ENCODE measurements at places on chromosomes 7 and 10.
A peak's percentile ranks its signal among the peaks of the same experiment; 100 is the strongest.

DNA sequence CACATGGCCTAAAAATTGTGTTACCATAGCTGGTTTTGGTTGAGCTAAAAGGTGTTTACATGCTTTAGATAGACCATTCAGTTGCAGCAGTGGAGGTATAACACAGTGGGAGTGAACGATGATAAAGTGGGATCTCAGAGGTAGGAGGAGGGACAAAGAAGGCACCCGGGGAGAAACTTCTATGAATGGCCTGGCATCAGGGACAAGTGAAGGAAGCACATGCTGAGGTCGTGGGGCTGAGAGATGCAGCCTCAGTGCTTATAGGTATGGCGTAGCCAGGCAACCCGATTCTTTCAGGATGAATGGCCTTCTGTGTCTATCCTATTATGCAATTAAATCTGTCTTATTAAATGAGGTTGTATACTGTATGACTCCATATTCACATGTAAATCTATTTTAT is 3.9 kb upstream of the CDK6 start:
- DNase-seq, result no peak

GRCh38 chr10:32600317-32600716 is 154.4 kb downstream of the CCDC7 start:
- no peak for DNase-seq

- DNase-seq, result no peak
Measured at GRCh38 chr7:45239486-45239885, 81.9 kb downstream of the RAMP3 start.

- DNase-seq, result no peak
Measured at GRCh38 chr7:15889507-15889906, 203.0 kb upstream of the MEOX2 start.

DNA sequence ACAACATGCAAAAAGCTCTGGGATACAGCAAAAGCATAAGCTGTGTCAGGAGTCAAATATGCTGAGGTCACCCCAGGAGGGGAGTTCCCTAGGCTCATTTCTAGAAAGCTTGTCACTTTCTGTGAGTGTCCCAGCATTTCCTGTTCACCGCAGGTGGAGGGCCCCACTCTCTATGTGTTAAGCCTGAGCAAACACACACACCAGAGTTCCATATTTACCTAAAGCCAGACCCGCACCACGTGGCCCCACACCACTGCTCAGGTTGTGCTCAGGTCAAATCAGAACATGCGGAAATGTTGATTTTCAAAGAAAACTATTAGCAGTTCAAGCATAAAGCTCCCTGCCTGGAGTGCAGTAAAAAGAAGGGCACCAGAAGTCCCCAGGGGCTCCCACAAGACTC is 259.6 kb upstream of the PPP2R2D start:
- DNase-seq, result no peak

DNA sequence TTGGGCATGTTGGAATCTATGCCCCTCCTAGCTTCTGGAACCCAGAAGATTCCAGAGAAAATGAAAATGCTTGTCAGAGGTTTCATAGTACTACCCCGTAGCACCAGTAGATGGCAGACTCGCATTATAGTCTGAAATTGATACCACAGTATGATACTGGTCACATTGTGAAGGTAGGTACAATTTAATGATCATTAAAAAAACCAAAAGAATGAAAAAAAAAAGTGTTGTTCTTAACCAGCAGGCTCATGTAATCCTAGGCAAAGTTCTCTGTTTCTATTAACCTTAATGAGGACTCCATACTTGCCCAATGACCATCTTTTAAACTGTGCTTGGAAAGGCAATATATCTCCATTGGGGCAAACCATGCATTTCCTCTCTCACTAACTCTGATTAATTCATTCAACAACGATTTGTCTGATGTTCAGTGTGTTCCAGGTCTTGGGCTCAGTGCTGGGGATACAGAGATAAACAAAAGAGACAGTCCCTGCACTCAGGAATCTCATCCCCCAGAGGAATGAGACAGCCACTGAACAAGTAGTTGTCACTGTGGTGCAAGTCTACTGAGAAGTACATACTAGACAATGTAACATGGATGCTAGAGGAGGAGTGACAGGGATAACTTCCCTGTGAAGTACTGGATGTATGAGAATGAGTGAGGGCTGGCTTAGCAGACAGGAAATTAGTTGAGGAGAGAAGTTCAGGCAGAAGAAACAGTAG is 223.5 kb upstream of the PHYHIPL start:
- DNase-seq, result peak; percentile 40

GRCh38 chr10:15626937-15627336 is 92.8 kb downstream of the ITGA8 start:
- DNase-seq, result no peak

GRCh38 chr7:5525271-5526099 is 101.9 kb upstream of the TNRC18 start:
- no peak for DNase-seq

DNA sequence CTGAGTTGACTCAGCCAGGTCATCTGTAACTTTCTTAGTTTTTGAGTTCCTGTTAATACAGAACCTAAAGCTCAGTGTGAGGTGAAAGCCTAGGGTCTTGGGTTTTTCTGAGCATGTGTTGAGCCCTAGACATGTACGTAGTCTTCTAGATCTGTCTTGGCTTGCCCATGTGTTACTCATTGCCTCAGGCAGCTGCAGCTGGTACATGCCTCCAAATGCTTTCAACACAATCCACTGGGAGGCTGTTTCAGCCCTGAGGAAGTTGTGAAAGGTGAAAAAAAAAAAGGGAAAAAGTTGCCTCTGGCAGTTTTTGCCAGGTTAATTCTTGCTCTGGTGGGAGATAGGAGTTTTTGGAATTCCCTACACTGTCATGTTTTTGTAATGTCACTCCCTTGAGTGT is 134.6 kb downstream of the RNF216 start:
- DNase-seq, result no peak

DNA sequence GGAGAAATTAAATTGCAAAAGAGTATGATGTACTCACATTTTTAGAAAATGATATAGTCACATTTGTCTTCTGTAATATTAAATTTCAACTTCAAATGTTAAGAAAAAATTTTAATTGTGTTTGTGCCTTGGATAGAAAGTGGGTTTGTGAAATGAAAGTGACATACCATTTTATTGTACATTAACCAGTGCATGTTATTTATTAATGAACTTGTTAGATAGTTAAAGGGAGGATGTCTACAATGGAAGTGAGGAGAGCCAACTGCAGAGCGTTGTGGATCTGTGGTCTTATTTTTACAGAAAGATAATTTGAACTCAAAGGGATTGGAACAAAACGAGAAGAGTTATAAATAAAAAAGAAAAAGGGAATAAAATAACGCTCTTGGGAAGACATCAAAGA is 291.7 kb downstream of the ARL4A start:
- no peak for DNase-seq

- DNase-seq, result no peak
Measured at GRCh38 chr10:26310361-26310760, 93.8 kb downstream of the GAD2 start.

DNA sequence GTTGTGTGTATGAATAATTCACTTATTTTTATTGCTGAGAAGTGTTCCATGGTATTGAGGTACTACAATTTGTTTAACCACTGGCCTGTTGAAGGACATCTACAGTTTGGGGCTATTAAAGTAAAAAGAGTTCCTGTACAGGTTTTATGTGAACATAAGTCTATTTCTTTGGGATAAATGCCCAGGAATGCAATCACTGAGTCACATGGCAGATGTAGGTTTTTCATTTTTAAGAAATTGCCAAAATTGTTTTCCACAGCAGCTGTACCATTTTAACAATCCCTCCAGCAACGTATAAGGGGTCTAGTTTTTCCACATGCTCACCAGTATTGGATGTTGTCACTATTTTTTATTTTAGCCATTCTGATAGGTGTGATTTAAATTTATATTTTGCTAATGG is 243.9 kb downstream of the TNS3 start:
- no peak for DNase-seq

- no peak for DNase-seq
Measured at GRCh38 chr10:120365872-120366271, 91.2 kb upstream of the PLPP4 start.

DNA sequence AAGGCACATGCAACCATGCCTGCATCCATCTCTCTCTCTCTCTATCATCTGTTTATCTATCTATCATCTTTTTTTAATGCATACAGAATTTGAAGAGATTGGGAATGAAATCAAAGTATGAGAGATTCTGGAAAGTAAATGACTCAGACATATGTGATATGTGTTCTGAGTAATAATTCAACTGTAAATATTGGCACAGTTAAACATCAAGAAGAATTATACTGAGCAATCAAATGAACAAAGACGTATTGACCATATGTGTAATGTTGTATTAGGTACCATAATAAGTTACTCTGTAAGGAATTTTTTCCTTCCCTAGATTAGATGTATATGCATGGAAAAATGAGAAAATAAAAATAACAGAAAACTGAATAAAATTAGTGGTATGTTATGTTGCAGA is 108.3 kb downstream of the SUGCT start:
- DNase-seq, result no peak

Measured in NCI-H1436 (cell line).